ENCODE measurements at places on chromosomes 1 and 21. TPM values are rescaled to one million over a fixed set of nuclear protein-coding genes. Genes with fewer than 3 reads are reported as not detected.

NRIP1 gene
- 73.8 TPM for total RNA-seq

BACE2 gene
- total RNA-seq, result 16.9 TPM

TNFAIP8L2 gene
- total RNA-seq, result not detected

CENPF gene
- 202 TPM for total RNA-seq

DNA sequence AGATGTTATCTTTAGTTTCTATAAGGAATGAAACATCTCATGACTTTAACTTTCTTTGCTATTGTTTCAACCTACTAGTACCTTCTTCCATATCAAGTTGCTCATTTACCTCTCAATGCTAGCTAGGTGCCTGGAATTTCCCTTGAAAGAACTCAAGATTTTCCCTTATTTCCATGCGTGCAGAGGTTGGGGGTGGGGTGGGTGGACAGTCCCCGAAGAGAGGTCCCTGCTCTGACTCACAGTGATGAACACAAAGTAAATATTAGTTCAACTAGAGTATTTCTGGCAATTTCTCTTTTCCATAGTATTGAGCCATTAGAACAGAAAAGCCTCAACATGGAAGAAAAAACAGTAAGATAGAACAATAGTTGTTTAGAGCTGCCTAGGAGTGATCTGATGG, 239.0 kb upstream of the ZP4 start:
- no peaks in the 10 kb centered on the region for H3K36me3 ChIP-seq
- H3K4me3 ChIP-seq, result no peak overlapping the region
- DNase-seq, result no peak
- no peaks in the 10 kb centered on the region for H3K27me3 ChIP-seq
- H3K27ac ChIP-seq, result no peak overlapping the region

DNA sequence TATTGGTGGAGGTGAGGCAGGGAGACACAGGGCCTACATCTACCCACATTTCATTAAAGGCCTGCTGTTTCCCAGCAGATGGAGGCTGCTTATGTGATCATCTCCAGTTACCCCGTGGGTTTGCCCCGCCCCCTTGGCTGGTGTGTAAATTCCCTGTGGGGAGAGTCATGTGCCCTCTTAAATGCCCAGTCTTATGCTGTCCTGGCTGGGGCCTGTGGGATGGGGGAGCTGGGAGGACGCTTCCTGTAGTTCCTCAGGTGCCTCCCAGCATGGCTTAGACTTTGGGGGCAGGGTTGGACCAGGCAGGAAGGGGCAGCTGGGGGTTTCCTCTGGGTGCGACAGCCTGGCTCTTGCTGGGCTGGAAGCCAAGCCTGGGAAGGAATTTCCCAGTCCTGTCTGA, 15.5 kb upstream of the CITED4 start:
- H3K4me3 ChIP-seq, result no peak overlapping the region
- DNase-seq, result no peak
- H3K27ac ChIP-seq, result no peak overlapping the region
- peaks cover 4% of the 10 kb centered on the region for H3K4me1 ChIP-seq
- H3K27me3 ChIP-seq, result peaks cover 7% of the 10 kb centered on the region

- H3K4me3 ChIP-seq, result no peak overlapping the region
- peaks cover 21% of the 10 kb centered on the region for H3K36me3 ChIP-seq
- H3K27me3 ChIP-seq, result no peaks in the 10 kb centered on the region
- no peak overlapping the region for H3K27ac ChIP-seq
- no peak for DNase-seq
Observed at GRCh38 chr1:27891196-27891889, 19.0 kb downstream of the THEMIS2 start.

- DNase-seq, result no peak
- no peaks in the 10 kb centered on the region for H3K27me3 ChIP-seq
Observed at GRCh38 chr1:109140392-109140791, 26.5 kb downstream of the ELAPOR1 start.

DNA sequence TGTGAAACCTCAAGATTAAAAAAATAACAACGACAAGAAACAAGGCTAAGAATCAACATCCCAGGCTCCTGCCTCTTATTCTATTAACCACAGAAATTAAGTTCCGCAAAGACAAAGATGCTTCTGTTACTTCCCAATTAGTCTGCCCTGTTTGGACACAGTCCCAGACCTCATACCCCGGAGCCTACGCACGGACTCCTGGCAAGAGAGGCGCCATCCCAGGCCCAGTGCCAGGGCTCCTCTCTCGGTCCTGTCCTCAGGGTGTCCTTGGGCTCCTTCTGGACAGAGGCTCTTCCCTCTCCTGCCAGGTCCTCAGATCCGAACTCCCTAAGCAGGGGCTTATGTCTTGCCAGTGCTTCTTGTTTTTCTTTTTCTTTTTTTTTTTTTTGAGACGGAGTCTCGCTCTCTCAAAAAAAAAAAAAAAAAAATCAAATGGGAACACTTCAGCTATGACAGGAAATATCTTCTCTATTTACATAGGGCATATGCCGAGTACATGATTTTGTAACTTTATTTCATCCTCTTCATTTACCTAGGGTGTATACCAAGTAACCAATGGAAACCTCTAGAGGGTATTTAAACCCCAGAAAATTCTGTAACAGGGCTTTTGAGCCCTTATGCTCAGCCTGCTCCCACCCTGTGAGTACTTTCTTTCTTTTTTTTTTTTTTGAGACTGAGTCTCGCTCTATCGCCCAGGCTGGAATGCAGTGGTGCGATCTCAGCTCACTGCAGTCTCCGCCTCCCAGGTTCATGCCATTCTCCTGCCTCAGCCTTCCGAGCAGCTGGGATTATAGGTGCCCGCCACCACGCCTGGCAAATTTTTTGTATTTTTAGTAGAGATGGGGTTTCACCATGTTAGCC, 11.7 kb upstream of the ENO1 start:
- H3K27ac ChIP-seq, result no peak overlapping the region
- H3K4me1 ChIP-seq, result peaks cover 3% of the 10 kb centered on the region
- DNase-seq, result no peak
- H3K27me3 ChIP-seq, result no peaks in the 10 kb centered on the region
- H3K4me3 ChIP-seq, result no peak overlapping the region

DNA sequence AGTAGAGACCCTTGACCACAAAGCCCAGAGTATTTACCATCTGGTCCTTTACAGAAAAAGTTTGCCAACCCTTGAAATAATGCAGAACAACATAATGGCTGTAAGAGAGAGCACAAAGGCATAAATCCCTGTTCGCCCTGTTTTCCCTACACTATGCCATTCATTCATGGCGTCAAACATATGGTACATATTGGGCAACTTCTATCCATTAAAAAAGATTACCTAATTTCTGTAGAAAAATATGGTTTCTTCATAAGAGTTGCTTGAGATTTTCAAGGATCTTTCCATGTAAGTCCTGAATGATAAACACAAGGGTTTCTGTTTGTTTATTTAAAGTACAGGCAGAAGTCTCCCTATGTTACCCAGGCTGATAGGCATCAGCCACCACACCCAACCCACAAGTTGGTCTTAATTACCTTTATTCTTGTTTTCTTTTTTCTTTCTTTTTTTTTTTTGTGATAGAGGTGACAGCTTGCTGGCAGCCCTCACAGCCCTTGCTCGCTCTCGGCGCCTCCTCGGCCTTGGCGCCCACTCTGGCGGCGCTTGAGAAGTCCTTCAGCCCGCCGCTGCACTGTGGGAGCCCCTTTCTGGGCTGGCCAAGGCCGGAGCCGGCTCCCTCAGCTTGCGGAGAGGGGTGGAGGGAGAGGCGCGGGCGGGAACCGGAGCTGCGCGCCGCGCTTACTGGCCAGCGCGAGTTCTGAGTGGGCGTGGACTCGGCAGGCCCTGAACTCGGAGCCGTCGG, 68.3 kb upstream of the NR5A2 start:
- no peak overlapping the region for H3K27ac ChIP-seq
- H3K4me1 ChIP-seq, result no peaks in the 10 kb centered on the region
- no peaks in the 10 kb centered on the region for H3K27me3 ChIP-seq
- no peak overlapping the region for H3K4me3 ChIP-seq
- DNase-seq, result no peak

DNA sequence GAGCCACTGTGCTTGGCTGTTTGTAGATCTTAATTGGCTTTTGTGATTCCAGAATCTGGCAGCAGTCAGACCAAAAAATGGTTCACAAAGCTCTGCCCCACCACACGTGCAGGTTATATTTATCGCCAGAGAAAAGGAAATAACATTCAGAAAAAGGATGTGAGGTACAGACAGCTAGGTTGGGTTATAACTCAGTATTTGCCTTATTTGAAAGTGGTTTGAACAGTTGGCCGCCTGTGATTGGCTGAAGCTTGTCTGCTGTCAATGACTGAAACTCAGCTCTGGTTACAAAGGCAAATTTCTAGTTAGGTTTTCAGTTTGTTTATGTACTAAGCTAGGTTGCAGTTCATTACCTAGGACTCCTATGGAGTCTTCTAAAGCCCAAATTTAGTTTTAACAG, 9.6 kb downstream of the SH3BGR start:
- H3K4me3 ChIP-seq, result no peak overlapping the region
- no peaks in the 10 kb centered on the region for H3K4me1 ChIP-seq
- H3K27ac ChIP-seq, result no peak overlapping the region
- no peak for DNase-seq
- H3K36me3 ChIP-seq, result no peaks in the 10 kb centered on the region

- H3K27ac ChIP-seq, result no peak overlapping the region
- H3K27me3 ChIP-seq, result no peaks in the 10 kb centered on the region
Observed at GRCh38 chr1:177302357-177303044, 131.7 kb downstream of the BRINP2 start.

GRCh38 chr1:153260585-153261280, 1.2 kb downstream of the LORICRIN start:
- H3K27ac ChIP-seq, result no peak overlapping the region
- H3K4me1 ChIP-seq, result peaks cover 11% of the 10 kb centered on the region
- H3K36me3 ChIP-seq, result no peaks in the 10 kb centered on the region
- peak overlapping the region; percentile 79 for H3K4me3 ChIP-seq

DNA sequence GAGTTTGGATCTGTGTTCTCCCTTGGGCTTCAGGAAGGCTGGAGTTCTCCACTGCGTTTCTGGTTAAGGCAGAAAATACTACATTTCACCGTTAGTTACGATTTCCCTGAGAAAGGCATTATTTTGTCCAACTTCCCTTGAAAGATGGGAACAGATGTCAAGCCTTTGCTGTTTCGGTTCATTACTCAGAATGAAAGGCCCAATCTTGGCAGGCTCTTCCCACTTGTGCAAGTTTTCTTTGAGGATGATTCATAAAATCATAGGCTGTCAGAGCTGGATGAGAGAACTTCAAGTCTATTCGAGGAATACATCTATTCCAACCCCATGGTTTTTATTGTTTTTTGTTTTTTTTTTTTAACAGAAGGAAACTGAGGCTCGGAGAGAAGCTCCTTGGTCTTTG, 205.2 kb downstream of the GRIK3 start:
- H3K27ac ChIP-seq, result no peak overlapping the region
- H3K4me1 ChIP-seq, result peaks cover 33% of the 10 kb centered on the region
- no peaks in the 10 kb centered on the region for H3K36me3 ChIP-seq
- H3K4me3 ChIP-seq, result no peak overlapping the region
- no peaks in the 10 kb centered on the region for H3K27me3 ChIP-seq
- DNase-seq, result no peak

- H3K27me3 ChIP-seq, result no peaks in the 10 kb centered on the region
- no peak for DNase-seq
- H3K27ac ChIP-seq, result peak overlapping the region; percentile 50
- H3K36me3 ChIP-seq, result peaks cover 28% of the 10 kb centered on the region
- H3K4me1 ChIP-seq, result peaks cover 33% of the 10 kb centered on the region
Observed at GRCh38 chr21:36388835-36389234, 3.6 kb downstream of the CHAF1B start.

GRCh38 chr21:45963232-45963570, 18.4 kb upstream of the COL6A1 start:
- no peak overlapping the region for H3K4me3 ChIP-seq
- no peak overlapping the region for H3K27ac ChIP-seq

DNA sequence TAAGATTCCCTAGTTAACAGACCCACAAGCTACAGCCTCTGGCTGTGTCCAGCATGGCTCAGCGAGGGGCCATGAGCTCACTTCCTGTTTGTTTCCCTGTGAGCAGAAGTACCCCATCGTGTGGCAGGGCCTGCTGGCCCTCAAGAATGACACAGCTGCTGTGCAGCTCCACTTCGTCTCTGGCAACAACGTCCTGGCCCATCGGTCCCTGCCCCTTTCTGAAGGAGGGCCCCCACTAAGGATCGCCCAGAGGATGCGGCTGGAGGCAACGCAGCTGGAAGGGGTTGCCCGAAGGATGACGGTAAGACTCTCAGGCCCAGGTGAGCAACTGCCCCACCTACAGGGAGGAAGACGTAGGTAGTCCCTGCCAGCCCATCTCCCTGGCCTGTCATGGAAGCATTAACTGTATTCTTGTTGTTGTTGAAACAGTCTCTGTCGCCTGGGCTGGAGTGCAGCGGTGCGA, 38.2 kb downstream of the ZBTB17 start:
- peak overlapping the region; percentile 43 for H3K27ac ChIP-seq
- H3K4me1 ChIP-seq, result peaks cover 4% of the 10 kb centered on the region
- DNase-seq, result no peak
- peak overlapping the region; percentile 23 for H3K4me3 ChIP-seq

DNA sequence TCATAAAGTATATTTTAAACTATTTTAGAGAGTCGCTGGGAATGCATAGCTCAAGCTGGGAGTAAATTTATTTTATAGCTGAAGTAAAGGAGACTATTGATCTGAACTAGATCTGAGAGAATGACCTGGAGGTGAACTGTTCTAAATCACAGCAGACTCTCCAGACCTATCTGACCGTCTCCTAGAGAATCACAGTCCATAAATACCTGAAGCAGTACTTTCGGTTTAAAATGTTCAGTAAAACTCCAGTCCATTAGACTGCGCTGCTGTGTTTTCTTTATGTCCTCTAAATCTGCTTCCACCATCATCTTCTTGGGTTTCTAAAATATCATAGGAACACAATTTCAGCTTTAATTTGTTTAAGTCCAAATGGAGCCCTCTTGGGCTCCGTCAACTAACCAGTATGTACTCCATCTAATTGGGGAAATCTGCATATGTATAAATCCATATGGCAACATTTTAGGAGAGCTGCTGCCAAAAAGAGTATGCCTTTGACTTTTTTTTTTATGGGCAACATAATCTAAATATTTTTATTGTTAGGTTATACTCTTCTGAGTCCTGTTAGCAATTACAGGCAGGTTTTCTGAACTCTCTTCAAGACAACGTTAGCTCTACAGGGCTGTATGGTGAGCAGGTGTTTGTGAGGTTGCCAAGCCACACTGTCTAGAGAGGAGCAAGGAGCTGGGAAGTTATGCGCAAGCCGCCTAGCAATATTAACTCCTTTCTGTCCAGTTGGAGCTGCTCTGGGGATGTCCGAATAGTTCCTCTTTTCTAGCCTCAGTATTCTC, 111.2 kb downstream of the SPAG17 start:
- H3K4me1 ChIP-seq, result peaks cover 10% of the 10 kb centered on the region
- H3K4me3 ChIP-seq, result no peak overlapping the region
- H3K36me3 ChIP-seq, result no peaks in the 10 kb centered on the region
- DNase-seq, result no peak
- H3K27ac ChIP-seq, result no peak overlapping the region

DNA sequence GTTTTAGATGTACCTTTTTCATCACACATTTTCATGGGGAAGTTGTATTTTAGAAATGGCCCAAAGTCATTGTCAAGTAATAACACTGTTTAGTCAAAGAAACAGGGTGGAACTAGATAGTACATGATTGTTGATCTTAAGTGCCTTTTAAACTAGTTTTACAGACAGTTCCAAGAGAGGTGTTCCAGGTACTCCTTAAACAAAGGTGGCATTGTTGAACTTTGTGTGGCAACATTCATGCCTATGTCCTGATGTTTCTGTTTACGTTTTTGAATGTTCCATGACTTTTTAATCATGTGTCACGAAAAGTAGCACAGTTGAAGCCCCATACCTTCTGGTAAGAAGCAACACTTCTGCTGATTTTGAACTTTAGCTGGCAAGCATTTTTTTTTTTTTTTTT, 9.1 kb upstream of the SH3D21 start:
- H3K4me3 ChIP-seq, result no peak overlapping the region
- H3K4me1 ChIP-seq, result peaks cover 4% of the 10 kb centered on the region
- no peak overlapping the region for H3K27ac ChIP-seq
- no peak for DNase-seq
